AG20443 (cell line): ENCODE measurements at places on chromosomes 13 and 19.

- DNase-seq = no peak
Measured at GRCh38 chr13:100298116-100298681, 209.3 kb downstream of the PCCA start.

- DNase-seq = no peak
Measured at GRCh38 chr13:26881154-26881553, 120.6 kb upstream of the GPR12 start.

GRCh38 chr19:45953676-45954075 is 20.0 kb downstream of the NOVA2 start:
- DNase-seq = no peak

- DNase-seq = no peak
Measured at GRCh38 chr13:112896736-112897602, 72.0 kb upstream of the MCF2L start.

DNA sequence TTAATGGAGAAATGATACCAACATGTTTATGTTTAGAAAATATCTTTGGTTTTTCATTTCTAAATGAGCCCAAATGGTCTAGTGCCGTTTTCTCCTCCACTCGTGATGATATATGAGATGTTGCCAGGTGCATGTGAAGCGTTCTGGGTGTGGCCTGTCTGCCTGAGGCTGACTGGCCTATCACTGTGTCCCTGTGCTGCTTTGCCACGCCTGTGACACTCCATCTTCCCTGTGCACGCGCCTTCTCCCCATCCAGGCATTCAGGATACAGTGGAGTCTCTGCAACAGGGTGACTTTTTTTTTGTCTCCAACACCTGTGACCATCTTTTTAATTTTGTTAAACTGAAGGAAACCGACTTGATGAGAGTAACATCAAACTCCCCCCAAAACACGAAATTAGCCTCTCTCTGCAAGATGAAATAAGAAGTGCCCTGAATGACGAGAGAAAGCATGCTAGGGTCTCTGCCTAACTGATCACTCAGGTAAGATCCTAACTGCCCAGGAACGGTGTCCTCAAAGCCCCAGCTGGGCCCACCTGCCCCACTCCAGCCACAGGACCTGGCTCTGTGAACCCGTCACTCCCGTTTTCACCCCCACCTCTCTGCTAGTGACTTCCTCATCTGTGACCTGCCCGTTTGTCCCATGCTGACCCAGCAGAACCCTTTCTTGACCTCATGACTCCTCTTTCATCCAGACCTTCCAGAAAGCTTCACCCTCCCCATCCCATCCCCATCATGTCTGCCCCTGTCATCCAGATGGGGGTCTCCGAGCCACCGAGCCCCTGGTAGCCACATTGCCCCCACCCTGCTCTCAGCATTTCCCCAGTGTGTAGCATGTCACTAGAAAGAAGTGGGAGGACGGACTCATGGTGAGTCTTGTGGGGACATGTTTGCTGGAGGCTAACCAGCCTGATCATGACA is 33.2 kb upstream of the TFDP1 start:
- DNase-seq = no peak

DNA sequence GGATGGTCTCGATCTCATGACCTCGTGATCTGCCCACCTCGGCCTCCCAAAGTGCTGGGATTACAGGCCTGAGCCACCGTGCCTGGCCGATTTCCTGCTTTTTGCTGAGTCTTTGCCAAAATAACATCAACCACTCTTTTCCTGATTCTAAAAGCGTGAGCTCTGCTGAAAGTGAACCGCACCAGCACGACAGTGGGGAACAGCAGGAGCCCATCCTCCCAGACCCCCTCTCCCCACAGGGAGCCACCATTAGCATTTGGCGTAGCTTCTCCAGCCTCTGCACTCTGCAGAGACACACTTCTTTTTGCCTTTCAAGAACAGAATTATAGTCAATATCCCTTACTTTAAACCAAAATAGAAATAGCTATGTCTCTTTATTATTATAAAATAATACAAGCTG is 41.3 kb downstream of the MYH14 start:
- no peak for DNase-seq

DNA sequence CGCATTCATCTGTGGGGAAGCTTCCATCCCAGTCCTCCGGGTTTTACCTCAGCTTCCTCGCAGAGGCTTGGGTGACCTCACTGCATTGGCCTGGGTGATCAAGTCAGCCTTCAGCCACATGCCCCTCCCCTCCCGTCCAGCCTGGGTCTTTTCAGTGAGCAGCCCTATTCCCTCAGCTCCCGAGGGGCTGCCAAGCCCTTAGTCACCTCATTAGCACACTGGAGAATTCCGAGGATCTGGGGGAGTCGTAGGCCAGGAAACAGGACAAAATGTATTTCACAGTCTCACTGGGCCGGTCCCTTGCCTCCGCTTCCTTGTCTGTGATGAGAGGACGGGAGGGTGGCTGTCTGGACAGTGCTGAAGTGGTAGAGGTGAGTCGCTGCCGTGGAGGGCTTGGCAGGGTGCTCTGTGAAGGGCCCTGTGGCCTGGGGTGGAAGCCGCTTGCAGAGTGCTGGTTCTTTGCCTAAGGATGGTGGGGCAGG is 19.9 kb downstream of the KDM4B start:
- peak; percentile 90 for DNase-seq

- peak; percentile 56 for DNase-seq
Measured at GRCh38 chr19:52603558-52604207, 33.6 kb downstream of the ZNF701 start.

DNA sequence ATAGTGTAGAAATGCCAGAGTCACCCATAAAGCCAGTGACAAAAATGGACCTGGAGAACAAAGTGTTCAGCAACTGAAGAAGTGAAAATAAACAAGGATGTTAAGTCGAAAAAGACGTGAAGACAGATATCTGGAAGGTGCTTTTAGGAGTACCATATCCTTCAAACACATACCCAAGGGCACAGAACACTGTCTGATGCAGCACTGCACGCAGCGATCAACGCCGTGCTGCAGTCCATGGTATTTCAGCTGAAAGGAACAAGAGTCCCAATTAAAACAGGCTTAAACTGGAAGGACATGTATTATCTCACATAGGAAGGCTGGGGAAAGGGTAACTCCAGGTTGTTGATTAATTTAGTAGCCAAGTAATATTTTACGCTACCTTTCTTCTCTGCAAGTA is 108.2 kb downstream of the SGCG start:
- DNase-seq = peak; percentile 20
